NCI-H146 (cell line): ENCODE measurements at places on chromosomes 5 and 9.

GRCh38 chr5:125409861-125410536 is 663.6 kb upstream of the ZNF608 start:
- DNase-seq = peak; percentile 53

GRCh38 chr5:151671950-151672349 is 14.8 kb downstream of the SPARC start:
- no peak for DNase-seq

DNA sequence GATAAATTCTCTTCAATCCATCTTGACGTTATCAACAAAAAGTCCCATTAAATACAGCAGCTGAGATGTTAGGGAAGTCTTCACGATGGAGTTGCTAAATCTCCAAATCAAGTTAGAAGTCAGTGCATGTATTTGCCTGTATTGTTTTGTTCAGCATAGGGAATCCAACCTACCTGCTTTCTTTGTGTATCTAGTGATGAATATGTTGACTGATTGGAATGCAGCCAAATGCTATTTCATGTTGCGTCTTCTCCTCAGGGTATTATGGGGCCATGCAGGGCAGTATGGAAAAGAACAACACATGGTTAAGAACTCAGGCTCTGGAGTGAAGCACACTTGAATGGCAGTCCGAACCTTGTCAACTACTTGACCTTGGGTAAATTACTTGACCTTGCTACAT is 529.5 kb upstream of the ZNF462 start:
- DNase-seq = no peak

DNA sequence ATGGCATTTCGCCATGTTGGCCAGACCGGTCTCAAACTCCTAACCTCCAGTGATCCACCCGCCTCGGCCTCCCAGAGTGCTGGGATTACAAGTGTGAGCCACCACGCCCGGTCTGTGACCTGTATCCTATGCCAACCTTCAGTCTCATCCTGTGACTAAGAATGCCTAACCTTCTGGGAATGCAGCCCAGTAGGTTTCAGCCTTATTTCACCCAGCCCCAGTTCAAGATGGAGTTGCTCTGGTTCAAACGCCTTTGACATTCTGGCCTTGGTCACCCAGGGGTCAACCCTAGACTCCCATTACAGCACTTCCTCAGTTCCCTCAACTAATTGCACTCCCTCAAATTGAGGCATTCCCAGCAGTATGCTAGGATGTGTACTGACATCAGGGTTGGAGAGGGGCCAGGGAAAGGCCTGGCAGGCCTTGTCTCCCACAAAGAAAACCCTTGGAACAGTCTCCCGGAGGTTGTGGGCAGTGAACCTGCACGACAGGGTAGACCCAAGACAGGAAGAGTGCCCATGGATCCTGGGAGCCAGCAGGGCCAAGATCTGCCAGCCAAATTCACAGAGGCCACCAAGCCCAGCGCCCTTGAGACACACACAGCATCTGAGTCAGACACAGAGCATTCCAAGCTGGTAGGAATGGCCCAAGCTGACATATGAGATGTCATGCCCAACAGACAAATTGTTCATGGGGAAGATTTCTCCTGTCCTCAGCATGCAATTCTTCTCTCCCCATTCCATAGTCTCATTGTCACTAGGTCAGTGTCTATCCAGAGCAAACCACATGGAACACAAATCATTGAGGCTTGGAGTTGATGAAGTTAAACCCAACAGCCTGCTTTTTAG is 24.9 kb upstream of the SMU1 start:
- DNase-seq = no peak
